ENCODE measurements at places on chromosomes 2 and 18. TPM values are rescaled to one million over a fixed set of nuclear protein-coding genes. Genes with fewer than 3 reads are reported as not detected.

The ACTR3 gene
- 124 TPM for polyA plus RNA-seq

The BOLL gene
- 0.68 TPM for polyA plus RNA-seq

The COA5 gene
- 45.8 TPM for polyA plus RNA-seq

The ABCG8 gene
- polyA plus RNA-seq = 0.04 TPM

The PFN4 gene
- polyA plus RNA-seq = 1.5 TPM

The CFAP210 gene
- 0.29 TPM for polyA plus RNA-seq

The CAPN14 gene
- polyA plus RNA-seq = not detected

The B3GNT7 gene
- polyA plus RNA-seq = 0.60 TPM

GRCh38 chr2:134260713-134261112 lies 6.8 kb downstream of the MGAT5 start:
- DNase-seq = no peak

DNA sequence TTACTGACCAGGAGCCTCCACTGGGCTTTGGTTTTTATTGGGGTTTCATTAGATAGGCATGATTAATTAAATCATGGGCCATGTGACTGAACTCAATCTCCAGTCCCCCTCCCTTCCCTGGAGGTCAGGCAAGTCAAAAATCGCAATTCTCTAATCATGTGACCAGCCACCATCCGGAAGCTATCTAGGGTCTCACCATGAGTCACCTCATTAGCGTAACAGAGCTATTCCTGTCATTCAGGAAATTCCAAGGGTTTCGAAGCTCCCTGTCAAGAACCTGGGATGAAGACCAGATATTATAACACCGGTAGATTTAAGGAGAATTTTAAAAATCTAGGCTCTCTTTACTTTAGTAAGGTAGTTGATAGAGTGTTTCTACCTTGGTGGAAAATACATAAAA lies 180.3 kb upstream of the TCF4 start:
- no peak for DNase-seq

GRCh38 chr2:61670591-61671501 lies 132.7 kb upstream of the XPO1 start:
- DNase-seq = no peak

- no peak for DNase-seq
These were observed 1.2 kb downstream of the KIF5C start for GRCh38 chr2:148876202-148876594.

- DNase-seq = no peak
These were observed 579.5 kb downstream of the MBD2 start for GRCh38 chr18:53644799-53645471.

- no peak for DNase-seq
These were observed 29.8 kb downstream of the EPC2 start for GRCh38 chr2:148674063-148675020.

- no peak for DNase-seq
These were observed 179.4 kb downstream of the ANTXR1 start for GRCh38 chr2:69192176-69192945.

DNA sequence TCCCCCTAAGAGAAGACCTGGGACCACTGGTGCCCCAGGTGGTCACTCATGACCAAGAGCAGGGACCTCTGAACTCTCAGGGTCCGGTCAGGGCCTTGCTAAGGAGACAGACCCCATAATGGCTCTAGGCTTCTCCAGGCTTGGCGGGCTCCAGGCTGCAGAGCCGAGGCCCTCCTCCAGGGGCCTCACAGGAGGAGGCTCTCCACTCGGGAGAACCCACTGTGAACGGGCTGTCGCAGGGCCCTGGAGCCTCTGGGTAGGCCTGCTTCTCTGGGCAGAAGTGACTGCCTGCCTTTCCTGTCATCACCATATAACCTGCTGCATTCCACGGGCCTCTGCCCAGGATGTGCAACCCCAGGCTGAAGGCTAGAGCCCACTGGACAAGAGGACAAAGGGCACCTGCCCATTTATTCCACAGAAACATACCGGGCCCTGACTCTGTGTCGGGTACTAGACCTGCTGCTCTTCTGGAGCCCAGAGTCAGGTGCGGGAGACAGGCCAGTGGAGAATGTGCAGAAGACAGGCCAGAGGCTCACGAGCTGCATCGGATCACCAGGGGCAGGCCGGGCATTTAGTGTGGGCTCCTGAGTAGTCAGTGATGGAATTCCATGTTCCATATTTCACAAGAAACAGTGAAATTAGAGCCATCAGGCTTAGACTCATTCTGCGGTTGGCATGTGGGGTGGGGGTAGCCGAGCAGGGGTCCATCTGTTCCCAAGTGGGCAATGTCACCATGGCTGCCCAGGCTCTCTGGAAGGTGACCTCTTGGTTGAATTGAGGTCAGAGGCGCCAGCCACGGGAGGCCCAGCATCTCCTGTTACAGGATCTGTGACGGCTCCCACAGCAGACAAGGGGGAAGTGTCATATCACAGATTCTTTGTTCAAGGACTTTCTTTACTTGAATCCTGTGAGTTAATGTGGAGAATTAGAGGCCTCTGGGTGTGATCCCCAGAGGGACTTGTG lies 220.8 kb downstream of the SH3RF3 start:
- DNase-seq = no peak

GRCh38 chr2:164386231-164386630 lies 235.1 kb downstream of the GRB14 start:
- no peak for DNase-seq

DNA sequence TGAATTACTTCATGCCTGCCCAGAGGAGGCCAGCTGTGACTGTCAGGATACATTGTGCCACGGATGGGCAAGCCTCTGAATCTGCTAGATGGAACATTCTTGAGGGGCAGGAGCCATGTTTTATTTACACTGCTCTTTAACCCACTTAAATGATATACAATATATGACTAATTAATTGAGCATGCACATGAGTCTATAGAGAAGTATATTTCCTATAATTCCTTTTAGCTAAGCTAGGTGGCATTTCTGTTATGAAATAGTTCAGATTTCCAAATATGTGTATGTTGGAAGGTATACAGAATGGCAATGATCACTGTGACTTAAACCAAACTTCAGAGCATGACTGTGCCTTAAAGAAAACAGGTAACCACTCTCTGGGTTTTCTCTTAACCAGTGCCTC lies 131.7 kb downstream of the RAB3GAP1 start:
- DNase-seq = no peak

- no peak for DNase-seq
These were observed 13.2 kb downstream of the MFSD2B start for GRCh38 chr2:24022975-24023575.

GRCh38 chr18:3162181-3162580 lies 57.6 kb downstream of the MYOM1 start:
- no peak for DNase-seq

DNA sequence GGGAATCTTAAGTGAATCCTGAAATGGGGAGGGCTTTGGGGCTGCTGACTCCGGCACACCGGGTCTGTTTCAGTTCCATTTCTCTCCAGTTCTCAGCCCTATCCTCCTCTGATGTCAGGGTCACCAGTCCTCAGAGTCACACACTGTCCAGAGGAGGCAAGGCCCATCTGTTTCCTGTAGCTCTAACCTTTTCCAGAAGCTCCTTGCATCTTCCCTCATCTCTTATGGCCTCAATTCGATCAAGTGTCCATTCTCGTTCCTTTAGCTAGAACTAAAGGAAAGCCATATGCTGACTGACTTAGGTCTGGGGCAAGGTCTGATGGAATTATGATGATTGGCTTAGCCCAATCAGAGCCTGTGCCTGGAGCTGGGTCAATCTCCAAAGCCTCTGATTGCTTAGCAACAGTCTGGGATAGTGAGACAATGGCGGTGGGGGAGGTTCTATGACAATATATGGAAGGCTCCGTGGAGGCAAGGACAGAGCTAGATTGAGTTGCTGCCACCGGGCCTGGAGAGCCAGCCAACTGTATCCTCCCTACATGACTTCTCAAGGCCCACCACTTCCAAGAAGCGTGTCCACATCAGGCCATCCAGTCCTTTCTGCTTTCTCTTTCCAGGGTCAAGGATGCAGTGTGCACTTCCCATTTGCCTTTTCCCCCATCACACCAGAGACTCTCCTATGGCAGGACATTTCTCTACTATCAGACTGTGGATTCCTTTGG lies 5.2 kb downstream of the ANKRD53 start:
- DNase-seq = no peak

GRCh38 chr2:71700041-71700657 lies 246.8 kb downstream of the DYSF start:
- no peak for DNase-seq
